ENCODE measurements at places on chromosomes 4 and X.

DNA sequence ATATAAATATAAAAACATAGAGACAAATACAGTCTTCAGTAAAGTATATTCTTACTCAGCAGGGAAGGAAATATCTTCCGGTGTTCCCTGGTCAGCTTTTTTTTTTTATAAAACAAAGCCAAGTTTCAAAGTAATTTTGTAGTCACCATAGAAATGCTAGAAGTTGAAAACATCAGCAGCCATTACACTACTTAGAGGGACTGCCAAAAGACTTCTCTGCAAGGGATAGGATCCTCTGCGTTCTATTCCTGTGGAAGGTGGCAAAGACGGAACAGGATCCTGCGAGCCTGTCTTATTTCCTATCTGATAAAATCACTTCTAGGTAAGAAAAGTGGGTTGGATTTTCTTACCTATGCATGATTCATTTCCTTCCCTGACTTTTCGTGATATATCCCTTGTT is 19.4 kb downstream of the CLDN22 start:
- no peak for DNase-seq

DNA sequence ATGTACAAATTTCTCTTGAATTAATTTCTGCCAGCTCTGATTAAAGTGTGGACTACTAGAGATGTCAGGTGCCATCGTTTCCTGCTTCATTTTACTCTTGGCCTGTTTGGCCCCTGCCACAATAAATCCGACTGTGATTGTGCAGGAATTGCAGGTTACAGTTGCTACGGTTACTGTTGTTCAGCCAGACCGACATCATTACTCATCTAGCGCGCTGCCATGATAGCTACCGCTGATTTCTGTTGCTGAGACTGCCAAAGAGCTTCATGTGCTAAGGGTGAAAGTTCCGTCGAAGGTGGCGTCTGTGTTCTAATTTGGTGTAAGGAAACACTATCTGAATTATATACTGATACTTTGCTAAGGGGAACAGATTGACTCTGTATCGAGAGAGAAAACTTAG is 22.1 kb downstream of the SLIT2 start:
- no peak for DNase-seq

- DNase-seq, result no peak
These were observed 9.4 kb downstream of the UVSSA start for GRCh38 chr4:1356181-1356998.

- DNase-seq, result no peak
These were observed 50.9 kb downstream of the UCHL1 start for GRCh38 chr4:41307638-41308037.

- DNase-seq, result no peak
These were observed 396.4 kb upstream of the BOD1L1 start for GRCh38 chr4:14023896-14024295.

- DNase-seq, result no peak
These were observed 437.1 kb upstream of the CTSO start for GRCh38 chr4:156390599-156391324.

DNA sequence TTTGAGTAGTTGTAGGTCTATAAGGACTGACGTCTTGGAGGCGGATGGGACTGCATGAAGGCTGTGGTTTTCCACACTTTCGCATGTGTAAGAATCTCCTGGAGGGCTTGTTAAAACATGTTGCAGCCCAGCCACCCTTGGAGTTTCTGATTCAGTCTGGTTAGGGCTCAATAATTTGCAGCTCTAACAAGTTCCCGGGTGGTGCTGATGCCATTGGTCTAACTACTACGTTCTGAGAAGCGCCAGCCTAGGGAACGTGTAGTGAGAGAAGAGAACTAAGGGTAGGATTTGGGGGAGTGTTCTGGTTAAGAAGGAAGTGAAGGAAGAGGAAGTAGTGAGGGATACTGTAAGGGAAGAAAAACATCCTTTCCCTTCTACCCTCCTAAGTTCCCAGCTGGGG is 138.9 kb downstream of the LARP7 start:
- DNase-seq, result no peak

DNA sequence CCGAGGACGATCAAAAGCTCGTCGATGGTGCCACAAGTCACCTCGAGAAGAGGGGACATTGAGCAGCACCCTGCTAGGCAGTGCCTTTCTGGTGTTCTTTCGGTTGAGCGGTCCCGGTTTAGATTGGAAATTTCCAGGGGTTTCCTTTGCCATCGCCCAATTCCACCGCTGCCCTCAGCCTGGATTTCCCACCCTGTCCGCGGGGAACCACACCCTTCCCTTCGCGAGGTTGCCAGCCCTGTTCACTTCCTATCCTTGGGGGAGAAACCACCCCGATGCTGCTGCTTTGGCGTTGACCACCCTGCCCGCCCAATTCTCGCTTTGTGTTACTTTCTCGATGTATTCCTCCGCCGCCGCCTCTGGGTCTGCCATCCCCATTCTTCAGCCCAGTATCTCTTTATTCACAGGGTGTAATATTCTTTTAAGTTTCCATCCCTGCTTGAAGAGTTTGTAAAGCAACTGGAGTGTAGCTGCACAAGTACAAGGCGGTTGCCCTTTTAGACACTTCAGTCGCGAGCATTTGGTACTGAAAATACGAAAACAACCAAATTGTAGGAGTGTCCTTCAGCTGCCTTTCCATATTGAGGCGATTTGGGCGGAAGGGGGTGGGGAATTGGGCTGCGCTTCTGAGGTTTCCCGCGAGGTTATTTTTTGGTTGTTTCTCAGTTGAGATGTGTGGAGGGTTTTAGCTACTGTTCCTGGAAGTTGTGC is 1.1 kb downstream of the OGT start:
- DNase-seq, result peak; percentile 85

- no peak for DNase-seq
These were observed 11.8 kb upstream of the TIMM8A start for GRCh38 chrX:101360390-101360789.

DNA sequence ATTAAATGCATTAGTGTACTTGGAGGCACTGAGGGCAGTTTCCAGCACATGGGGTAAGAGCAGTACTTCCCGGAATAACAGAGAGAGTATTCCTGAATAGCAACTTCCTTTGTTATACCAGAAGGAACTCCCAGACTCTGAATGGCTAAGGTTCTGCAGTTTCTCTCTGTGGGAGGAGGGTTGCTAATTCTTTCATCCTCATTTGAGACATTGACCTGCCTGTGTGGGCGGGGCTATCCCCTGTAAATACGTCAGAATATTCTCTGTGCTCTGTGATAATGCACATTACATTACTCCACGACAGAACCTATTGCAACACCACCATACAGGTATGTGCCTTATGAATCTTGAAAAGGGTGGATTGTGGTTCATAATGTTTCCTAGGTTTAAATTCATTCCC is 52.7 kb downstream of the SPINK2 start:
- no peak for DNase-seq

DNA sequence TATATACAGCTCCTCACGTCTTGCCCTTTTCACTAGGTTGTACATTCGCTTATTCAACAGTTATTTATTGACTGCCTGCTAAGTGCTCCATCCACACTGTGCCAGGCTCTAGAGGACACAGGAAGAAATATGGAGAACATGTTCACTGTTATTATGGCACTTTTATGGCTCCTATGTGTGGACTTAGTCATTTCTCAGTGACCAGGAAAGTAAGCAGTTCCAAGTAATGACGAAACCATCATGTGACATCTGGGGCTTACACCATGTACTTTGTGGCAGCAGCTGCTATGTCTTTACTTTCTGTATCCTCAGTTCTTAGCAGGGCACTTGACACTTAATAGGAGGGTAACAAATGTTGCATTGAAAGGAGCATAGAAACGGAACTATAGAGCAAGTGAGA is 278.0 kb downstream of the ANK2 start:
- no peak for DNase-seq

- no peak for DNase-seq
These were observed 22.8 kb downstream of the VSIG4 start for GRCh38 chrX:66016905-66017658.

- no peak for DNase-seq
These were observed 24.3 kb downstream of the SHROOM3 start for GRCh38 chr4:76459291-76459723.

DNA sequence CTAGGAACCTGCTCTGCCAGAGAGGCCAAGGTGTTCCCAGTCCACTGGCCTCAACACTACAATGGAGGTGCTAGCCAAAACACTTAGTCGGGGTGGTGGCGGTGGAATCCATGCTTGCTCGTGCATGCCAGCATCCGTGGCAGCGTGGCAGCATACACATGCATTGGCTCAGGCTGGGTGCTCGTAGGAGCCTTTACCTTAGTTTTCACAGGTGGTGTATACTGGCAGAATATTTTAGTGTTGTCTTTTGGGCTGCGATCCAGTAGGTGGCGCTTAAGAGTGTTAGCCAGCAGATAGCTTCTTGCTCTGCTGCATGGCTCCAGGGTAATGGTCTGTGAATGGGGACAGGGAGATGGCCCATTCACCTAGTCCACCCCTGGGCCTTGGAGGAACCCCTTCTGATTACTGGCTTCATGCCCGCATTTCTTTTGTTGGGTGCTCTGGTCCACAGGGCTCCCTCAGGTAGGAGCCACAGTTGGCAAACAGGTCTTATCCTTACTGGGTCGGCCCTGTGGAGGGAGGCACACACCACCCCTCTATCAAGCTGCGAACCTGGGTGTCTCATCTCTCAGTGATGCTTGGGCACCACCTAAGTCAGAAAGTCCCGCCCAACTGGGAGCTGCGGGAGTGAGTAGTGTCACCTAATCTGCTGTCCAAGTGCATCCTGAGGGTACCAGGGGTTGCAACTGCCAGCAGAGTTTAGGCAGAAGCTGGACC is 40.0 kb downstream of the RIPPLY1 start:
- no peak for DNase-seq

GRCh38 chrX:153649915-153650782 is 3.1 kb downstream of the DUSP9 start:
- peak; percentile 67 for DNase-seq

DNA sequence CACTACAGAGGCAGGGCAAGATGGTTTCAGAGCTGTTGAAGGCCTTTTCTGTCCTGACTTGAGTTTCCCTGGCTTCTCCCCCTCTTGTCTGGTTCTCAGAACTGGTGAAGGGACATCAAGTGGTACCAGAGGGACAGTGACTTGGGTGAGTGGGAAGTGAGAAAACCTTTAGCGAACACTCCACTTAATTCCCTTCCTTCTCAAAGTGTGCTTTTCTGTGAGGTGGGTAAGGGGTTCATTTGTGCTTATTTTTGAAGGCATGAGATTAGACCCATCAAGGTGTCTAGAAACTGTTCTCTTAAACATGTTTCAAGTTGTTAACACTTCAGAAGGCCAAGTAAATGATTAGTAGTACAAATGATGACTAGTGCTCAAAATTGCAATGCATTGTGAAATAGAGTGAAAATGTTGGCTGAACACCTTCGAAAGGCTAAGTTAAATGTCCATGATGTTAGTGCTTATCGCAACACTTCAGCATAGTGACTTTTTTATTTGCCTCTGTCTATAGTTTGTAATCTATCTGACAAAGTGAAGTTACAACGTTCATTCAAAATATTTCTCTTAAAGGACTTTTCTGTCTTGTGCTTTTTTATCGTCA is 2.8 kb downstream of the AREG start:
- DNase-seq, result no peak

Data from posterior vena cava (tissue), 2 donors.